Activated CD4-positive, alpha-beta T cell treated with anti-CD3 and anti-CD28 coated beads, Interleukin-2, amount 10 ng/mL, durations not matched to agents 24 days and 14 days (primary cell): ENCODE measurements at places on chromosomes 4 and X. TPM values are rescaled to one million over a fixed set of nuclear protein-coding genes. Genes with fewer than 3 reads are reported as not detected.

IL13RA2 gene
- total RNA-seq = not detected in 2 replicates

DNA sequence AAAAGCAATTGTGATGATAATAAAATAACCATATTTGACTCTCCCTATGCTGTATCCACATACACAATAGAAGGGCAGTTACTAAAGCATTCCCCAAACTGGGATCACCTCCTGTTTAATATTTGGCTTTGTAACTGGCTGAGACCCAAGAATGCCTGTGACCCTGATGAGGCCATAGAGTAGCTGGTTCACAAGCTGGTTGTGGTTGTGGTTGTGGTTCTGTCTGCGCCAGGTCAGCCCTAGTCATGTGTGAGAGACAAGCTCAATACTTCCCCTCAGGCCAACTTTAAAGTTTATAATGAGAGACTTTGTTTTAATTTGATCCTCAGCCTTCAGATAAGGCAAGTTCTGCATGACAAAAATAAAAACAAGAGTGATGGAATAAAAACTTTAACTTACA, 209.9 kb downstream of the PARM1 start:
- no peaks in the 10 kb centered on the region for H3K4me1 ChIP-seq
- DNase-seq = no peak
- H3K27me3 ChIP-seq = no peaks in the 10 kb centered on the region
- no peaks in the 10 kb centered on the region for H3K36me3 ChIP-seq
- no peak overlapping the region for H3K27ac ChIP-seq
- no peak overlapping the region for H3K4me3 ChIP-seq

DNA sequence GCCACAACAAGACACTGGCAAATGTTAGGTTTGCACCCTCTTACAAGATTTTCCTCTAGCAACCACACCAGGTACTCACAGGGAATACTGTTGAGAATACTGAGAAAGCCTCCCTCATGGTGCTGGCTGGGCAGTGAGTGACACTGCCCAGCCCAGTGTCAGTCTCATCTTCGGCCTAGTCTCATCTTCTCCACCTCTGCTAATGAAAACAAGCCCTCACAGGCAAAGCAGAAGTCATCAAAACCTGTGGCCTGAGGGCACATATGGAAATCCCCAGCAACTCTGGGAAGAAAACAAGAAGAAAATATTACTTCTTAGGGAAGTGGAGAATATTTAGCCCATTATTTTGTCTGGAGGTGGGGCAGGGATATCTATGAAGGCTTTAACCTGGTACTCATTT, 7.9 kb upstream of the ADAM29 start:
- no peaks in the 10 kb centered on the region for H3K36me3 ChIP-seq
- no peak overlapping the region for H3K4me3 ChIP-seq
- H3K27me3 ChIP-seq = no peaks in the 10 kb centered on the region
- H3K4me1 ChIP-seq = no peaks in the 10 kb centered on the region
- DNase-seq = no peak

GRCh38 chr4:183342541-183343533, 20.6 kb upstream of the CLDN24 start:
- peaks cover 3% of the 10 kb centered on the region for H3K4me1 ChIP-seq
- H3K27me3 ChIP-seq = peaks cover 12% of the 10 kb centered on the region
- no peak overlapping the region for H3K27ac ChIP-seq

FGF2 gene
- total RNA-seq = 13.3 and 13.8 TPM in 2 replicates
